ENCODE measurements at places on chromosomes 13 and 19. TPM values are rescaled to one million over a fixed set of nuclear protein-coding genes. Genes with fewer than 3 reads are reported as not detected.

The SYCN gene
- total RNA-seq = not detected

The GSX1 gene
- total RNA-seq = 0.20 TPM

The VWA8 gene
- total RNA-seq = 35.7 TPM

The RFX1 gene
- 2.6 TPM for total RNA-seq

The RDH8 gene
- not detected for total RNA-seq

The KLK15 gene
- not detected for total RNA-seq

The LIM2 gene
- total RNA-seq = not detected

The KIR2DL1 gene
- total RNA-seq = not detected

The SPINT2 gene
- total RNA-seq = 242 TPM

The KANK2 gene
- 270 TPM for total RNA-seq

The PABPC3 gene
- total RNA-seq = 0.50 TPM

The GEMIN7 gene
- 15.4 TPM for total RNA-seq

The ZNF570 gene
- 17.4 TPM for total RNA-seq

The RGS9BP gene
- total RNA-seq = 2.3 TPM

The ZNF229 gene
- total RNA-seq = 12.9 TPM

The GPI gene
- total RNA-seq = 186 TPM

The NFIC gene
- 26.1 TPM for total RNA-seq

The GPC5 gene
- 15.2 TPM for total RNA-seq

The CDC42EP5 gene
- total RNA-seq = 10.9 TPM

The KRTDAP gene
- total RNA-seq = not detected

The ERICH6B gene
- not detected for total RNA-seq

Measured in spinal cord (tissue), 10 donors.